ENCODE measurements at places on chromosomes 6 and 20.

- DNase-seq = no peak
These were observed 7.7 kb downstream of the TREML2 start for GRCh38 chr6:41193171-41193734.

DNA sequence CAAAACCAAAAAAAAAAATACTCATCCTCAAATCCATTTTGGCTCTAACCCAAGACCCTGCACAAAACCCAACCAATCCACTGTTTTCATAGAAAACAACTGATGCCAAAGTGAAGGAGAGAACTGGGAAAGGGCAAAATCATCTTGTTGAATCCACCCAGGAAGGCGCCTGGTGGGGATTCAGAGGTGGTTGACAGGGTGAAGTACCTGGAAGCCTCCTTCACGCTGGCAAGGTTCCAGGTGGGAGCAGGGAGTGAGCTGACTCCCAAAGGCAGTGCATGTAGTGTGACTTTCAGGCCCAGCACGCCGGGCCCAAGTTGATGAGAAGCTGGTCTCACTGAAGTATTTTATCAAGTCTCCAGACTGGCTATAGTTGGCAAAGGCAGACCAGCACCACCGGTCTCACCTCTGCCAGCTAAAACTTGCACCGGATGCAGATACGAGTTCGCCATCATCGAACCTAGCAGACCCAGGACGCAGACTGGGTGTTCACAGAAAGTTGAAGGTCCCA is 16.5 kb downstream of the PPP1R10 start:
- DNase-seq = no peak

- DNase-seq = no peak
These were observed 178.9 kb downstream of the PHF3 start for GRCh38 chr6:63814459-63814858.

DNA sequence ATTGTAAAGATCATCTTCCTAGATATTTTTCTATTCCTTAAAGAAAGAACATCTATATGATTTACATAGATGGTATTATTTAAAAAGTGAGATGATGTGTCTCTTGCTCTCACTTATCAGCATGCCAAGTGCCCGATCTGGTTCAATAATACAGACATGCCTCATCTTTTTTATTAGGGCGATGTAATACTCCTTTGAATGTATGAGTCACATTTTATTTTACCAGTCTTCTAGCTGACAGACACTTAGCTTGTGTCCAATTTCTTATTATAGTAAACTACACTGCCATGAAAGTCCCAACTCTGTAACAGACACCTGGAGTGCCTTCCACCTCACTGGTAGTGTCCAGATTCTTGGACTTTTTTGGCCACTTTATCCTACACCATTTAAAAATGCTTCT is 586.6 kb upstream of the BTBD3 start:
- DNase-seq = no peak

DNA sequence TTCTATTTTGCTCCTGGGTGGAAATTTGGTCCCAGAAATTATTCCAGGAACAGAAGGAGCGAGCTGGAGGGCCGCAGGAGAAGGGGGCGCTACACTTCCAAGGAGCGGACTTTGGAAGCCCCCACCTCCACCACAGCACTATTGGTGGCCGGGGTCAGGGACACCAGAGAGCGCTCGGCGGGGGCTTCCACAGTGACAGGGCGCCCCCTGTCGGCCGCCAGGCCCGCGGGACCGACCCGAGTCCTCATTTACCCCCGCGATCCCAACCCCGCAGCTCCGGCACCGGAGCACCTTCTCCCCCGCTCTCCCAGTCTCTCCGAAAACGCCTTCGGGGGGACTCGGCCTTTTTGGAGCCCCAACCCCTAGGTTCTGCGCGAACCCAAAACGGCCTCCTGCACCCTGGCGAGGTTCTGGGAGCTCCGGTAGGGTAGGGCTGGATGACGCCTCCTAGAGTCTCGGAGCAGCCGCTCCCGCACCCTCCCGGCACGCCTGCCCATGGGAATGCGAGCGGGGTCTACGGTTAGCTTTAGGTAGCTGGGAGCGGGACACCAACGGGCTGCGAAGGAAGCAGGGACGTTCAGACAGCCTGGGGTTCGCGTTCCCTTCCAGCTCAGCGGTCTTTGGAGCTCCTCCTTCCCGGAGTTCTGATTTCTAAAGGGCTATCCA is 2.4 kb upstream of the FOXA2 start:
- no peak for DNase-seq

GRCh38 chr6:160509610-160510009 is 154.5 kb downstream of the LPA start:
- DNase-seq = no peak

- no peak for DNase-seq
These were observed 55.3 kb upstream of the FAM83D start for GRCh38 chr20:38870733-38871559.

- no peak for DNase-seq
These were observed 21.3 kb upstream of the UTRN start for GRCh38 chr6:144263786-144264185.

DNA sequence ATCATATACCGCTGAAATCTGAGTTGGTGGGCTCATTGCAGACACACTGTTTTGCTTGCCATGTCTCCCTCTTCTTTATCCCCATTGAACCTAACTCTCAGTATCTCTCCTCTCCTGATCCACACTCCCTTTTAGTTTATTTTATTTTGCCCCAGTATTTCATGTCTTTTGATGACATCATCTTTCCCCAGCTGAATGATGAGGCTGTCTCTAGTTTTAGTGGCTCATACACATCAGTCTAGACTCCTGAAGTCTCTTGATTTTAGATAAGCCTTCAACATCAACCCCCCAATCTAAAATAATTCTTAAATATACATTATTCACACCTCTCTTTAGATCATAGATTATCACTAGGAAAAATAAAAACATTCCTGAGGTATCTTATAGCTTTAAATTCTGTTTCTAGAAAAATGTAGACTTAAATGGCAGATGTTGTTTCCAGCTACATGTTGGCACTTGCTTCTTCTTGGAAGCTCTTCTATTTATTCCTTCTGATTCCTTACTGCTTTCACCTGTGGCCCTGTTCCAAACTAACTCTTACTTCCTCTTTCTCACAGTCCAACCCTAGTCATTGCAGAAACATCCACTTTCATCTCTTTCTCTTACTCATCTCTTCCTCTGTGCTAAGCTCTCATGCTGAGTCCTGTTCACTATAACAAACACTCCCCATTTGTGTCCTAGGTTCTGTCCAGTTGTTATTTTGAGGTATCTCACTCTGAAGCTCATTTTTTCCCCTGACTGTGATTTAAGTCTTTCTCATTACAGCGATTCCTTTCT is 191.9 kb upstream of the SLC35B3 start:
- no peak for DNase-seq

DNA sequence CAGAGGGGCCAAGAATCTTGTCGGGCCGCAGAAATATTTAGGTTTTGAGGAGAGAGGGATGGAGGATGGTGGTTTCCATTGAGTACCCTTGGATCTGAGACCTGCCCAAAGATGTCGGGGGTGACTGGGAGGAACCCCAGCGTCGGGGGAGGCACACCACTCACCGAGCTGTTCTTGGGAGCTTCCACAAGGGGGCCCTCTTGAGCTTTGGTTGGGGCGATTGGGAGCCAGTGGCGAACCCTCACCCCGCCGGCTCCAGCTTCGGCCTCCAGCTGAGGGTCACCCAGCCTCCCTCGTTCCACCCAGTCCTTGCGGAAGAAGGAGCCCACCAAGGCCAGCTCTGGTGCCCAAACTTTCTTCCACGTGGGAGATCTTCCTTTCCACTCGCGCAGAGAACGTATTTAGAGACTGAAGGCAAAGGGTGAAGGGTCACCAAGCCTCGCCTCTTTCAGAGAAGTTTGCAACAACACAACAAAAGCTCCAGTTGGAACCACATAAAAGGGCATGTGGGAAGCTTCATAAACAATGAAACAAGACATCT is 33.6 kb downstream of the APCDD1L start:
- DNase-seq = peak; percentile 31

DNA sequence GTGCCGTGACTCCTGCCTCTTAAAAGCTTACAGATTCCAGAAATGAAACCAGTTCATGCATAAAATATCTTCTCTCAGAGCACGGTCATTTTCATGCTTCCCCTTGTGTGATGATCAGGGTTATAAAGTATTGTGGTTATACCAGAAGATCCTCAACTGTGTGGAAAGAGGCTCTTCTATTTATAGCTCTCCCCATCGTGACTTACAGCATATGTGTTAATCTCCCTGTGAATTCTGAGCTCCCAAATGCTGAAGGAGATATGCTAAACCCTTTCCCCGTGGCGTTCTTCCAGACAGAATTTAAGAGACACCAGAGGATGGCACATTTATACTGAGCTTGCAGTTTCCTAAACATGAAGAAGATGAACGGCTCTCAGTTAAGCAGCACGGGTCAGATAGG is 158.8 kb downstream of the CDH26 start:
- DNase-seq = no peak

GRCh38 chr20:35144694-35145093 is 2.4 kb downstream of the EDEM2 start:
- no peak for DNase-seq

- no peak for DNase-seq
These were observed 5.5 kb upstream of the UTRN start for GRCh38 chr6:144279484-144280150.

DNA sequence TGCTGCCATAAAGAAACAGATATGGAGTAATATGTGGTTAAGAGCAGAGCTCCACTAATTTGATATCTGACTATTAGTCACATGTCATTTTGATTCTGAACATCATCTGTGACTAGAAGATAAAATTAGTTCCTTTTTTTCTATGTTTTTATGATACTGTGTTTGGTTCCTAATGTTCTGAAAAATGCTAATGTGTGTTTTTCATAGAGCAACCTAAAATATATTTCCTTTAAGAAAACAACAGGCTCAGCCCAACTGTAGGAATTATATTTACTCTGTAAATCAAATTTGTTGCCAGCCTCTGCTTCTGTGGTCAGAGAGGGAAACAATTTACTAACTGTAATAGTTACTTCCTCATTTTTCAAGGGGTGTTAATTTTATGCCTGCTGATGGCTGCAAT is 33.3 kb upstream of the TXLNB start:
- no peak for DNase-seq

- DNase-seq = no peak
These were observed at the start of gene SOX18 for GRCh38 chr20:64049060-64049877. TSS of gene SOX18 (minus strand) at chr20:64049639. CDS start at chr20:64049516, 123 bp downstream.

DNA sequence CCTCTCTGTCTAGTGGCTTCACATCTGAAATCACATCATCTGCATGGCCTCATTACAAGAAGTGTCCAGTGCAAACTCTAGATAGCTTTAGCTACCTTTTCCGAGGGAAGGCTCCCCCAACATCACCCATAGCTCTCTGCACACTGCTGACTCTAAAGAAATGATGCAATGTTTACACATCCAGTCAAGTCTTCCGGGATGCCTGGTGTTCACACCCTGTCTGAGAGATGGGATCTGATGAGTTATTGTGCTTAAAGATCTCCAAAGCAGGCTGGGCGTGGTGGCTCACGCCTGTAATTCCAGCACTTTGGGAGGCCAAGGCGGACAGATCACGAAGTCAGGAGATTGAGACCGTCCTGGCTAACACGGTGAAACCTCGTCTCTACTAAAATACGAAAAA is 404.6 kb upstream of the IRAK1BP1 start:
- DNase-seq = no peak

- no peak for DNase-seq
These were observed 223.4 kb downstream of the FOXC1 start for GRCh38 chr6:1832844-1833787.

- DNase-seq = no peak
These were observed 15.9 kb upstream of the SPDEF start for GRCh38 chr6:34572021-34572420.

- DNase-seq = no peak
These were observed 385.7 kb downstream of the GRIK2 start for GRCh38 chr6:101779051-101779844.

DNA sequence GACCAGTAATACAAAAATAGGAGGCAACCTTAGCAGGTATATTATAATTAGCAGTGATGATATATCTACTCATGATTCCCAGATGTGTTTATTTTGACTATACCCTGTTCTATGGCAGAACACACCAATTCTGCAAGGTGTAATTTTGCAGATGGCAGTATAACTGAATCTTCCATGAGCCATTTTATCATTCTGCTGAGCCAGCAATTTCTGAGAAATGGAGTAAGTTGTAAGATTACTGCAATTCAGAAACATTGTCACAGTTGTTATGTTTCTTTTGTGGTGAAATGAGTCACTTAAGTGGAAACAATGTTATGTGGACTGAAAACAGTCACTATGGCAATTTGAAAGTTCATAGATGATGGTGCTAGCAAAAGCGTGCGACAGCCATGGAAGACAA is 63.7 kb upstream of the RIMS1 start:
- no peak for DNase-seq

GRCh38 chr6:4607793-4608192 is 168.4 kb upstream of the CDYL start:
- DNase-seq = no peak

- no peak for DNase-seq
These were observed 23.8 kb downstream of the VEGFA start for GRCh38 chr6:43793875-43794242.

DNA sequence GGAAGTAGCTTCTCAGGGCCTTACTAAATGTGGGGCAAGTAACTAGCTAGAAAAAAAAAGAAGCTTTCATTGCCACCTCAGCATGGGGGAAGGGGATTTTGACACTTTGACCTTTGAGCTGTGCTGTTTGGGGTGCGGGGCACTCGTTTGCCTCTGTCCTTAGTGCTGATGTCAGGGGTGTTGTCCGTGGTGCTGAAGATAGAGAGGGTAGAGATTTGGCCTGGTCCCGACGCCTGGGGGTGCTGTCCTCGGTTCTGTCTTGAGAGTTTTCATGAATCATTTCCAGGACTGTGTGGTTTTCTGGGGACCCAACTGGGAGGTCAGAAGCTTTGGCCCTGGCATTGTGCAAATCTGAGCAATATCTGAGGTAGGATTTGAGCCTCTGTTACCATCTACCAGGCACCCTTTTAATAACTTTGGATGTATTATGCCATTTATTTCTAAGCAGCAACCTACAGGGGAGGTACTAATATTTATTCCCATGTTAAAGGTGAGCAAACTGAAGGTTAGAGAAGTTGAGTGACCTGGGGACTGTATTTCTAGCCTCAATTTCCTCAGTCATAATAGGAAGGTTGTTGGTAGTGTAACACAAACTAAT is 78.0 kb downstream of the DLGAP4 start:
- DNase-seq = no peak

Data from stimulated activated CD4-positive, alpha-beta T cell treated with anti-CD3 and anti-CD28 coated beads, Interleukin-1b, Interleukin-23, amount 100 ng/mL, for 1 hour (primary cell).